Endothelial cell of umbilical vein (primary cell): ENCODE measurements at places on chromosomes 3 and 15. TPM values are rescaled to one million over a fixed set of nuclear protein-coding genes. Genes with fewer than 3 reads are reported as not detected.
A peak's percentile ranks its signal among the peaks of the same experiment; 100 is the strongest.

DNA sequence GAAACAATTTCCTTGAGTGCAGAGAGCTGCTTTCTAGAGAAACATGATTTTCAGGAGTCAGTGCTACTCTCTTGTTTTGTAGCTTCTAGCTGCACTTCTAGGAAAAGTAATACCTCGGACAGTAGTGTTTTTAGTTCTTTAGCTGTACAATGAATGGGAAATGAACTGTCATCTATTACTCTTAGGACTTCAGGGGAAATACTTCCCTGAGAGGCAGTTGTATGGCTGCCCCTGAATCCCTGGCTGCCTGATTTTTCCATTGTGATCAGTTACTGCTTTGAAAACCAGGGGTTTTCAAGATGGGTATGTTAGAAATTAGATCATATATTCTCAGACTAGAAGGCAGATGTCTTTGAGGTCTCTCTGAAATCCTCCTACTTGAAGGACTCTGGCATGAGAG lies 200.3 kb upstream of the SEMA6D start:
- DNase-seq: no peak

GRCh38 chr15:37362414-37362813 lies 262.1 kb upstream of the MEIS2 start:
- no peak for DNase-seq

DNA sequence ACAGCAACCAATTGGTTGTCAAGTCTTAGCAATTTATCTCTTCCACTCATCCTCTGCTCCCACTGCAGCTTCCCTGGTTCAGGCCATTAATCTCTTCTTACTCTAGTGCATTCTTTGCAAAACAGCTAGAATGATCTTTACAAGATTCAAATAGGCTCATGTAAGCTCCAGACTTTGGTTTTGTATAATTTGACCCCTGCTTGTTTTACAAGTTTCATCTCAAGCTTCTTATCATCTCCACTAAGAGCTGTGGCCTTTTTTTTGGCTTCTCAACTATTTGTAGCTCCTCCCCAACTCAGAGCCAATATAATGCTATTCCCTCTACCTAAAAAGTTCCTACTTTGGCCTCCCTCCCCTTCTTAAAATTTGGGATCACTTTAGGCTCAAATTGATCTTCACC lies 121.8 kb downstream of the GOLIM4 start:
- no peak for DNase-seq

Gene MYZAP
- polyA plus RNA-seq: 5.2 and 6.3 TPM in 2 replicates

Gene SLC28A2
- polyA plus RNA-seq: not detected in 2 replicates

Gene MYRIP
- 4.7 and 6.7 TPM in 2 replicates for polyA plus RNA-seq

- peak; percentile 19 for DNase-seq
Measured at GRCh38 chr3:108103886-108104797, 13.3 kb upstream of the CD47 start.

Gene RASSF1
- polyA plus RNA-seq: 52.2 and 59.7 TPM in 2 replicates

GRCh38 chr3:144921710-144922109 lies 950.1 kb downstream of the DIPK2A start:
- no peak for DNase-seq

Gene VPS39
- polyA plus RNA-seq: 51.1 and 56.5 TPM in 2 replicates

DNA sequence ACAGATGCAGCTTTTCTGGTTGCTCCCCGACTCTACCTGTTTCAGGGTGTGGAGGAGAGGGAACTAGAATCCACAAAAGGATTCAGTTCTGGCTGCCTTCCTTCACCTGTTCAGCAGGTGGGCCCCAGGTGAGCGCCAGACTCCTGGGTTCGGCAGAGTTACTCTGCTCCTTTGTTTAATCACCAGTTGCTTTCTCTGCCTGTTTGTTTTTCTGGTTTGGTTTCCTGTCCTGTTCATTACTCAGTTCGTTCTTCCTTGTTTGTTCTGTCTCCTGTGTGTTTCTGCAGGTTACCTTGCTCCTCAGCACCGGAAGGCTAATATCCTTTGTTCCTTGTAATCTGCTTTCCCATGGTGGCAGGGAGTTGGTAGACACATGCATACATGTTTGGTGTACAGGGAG lies 508.5 kb upstream of the ATP11B start:
- DNase-seq: no peak

GRCh38 chr15:70343961-70344621 lies 246.4 kb upstream of the TLE3 start:
- no peak for DNase-seq

- DNase-seq: peak; percentile 36
Measured at GRCh38 chr3:143885780-143886427, 37.6 kb upstream of the SLC9A9 start.

GRCh38 chr3:175741951-175742350 lies 882.8 kb downstream of the NAALADL2 start:
- DNase-seq: no peak

Gene ATRIP
- polyA plus RNA-seq: 10.6 and 13.0 TPM in 2 replicates

DNA sequence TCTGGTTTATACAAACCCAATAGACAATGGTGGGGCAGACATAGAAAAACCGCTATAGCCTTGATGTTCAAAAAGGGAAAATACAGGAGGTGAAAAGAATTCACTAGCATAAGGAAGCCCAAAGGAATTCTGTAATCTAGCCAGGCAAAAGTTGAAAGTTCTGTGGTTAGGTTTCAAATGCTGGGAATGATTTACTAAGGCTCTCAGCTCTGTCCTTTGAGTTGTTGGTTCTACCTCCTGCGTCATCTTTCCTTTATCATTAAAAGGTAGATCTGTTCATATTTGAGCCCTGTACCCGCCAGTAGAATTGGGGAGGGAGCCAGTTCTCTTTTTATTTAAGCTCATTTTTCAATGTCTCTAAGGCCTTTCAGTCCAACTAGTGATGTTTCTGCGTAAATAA lies 866.5 kb downstream of the IGSF11 start:
- no peak for DNase-seq

Gene DUOXA2
- not detected in 2 replicates for polyA plus RNA-seq

Gene SI
- not detected in 2 replicates for polyA plus RNA-seq

Gene ELL3
- 2.9 and 3.1 TPM in 2 replicates for polyA plus RNA-seq

DNA sequence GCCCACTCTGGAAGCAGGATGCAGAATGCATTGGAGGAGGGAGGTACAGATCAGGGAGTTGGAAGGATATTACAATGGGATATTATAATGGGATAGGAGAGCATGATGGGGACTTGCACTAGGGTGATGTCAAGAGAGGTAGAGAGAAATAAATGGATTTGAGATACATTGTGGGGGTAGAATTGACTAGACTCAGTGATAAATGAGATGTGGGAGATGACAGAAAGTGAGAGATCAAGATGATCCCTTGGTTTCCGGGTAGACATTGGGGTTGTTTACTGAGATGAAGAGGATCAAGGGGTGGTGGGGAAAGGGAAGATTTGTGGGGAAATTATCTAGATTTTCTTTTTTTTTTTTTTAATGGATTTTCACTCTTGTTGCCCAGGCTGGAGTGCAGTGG lies 42.7 kb downstream of the BFSP2 start:
- no peak for DNase-seq

- no peak for DNase-seq
Measured at GRCh38 chr3:153619268-153619667, 457.2 kb downstream of the RAP2B start.

GRCh38 chr3:188234132-188234531 lies 80.2 kb downstream of the LPP start:
- DNase-seq: no peak

DNA sequence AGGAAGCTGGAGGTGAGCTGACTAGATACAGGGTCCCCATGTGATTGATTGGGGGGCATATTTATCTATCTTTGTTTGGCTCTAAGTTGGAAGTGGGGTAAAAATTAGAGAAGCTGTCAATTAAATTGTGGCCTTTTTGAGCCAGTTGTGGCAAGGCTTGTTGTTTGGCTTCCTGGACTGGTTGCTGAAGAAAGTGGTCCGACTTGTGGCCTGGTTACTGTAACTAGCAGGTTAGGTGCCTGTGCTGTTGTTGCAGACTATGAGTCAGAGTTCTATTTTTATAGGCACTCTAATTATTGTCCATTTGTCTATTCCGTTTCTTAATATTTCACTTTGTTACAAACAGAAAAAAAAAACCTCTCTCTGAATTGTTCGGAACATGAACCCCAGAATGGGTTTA lies 129.1 kb upstream of the CNTN6 start:
- no peak for DNase-seq

- no peak for DNase-seq
Measured at GRCh38 chr3:159831466-159831865, 157.2 kb upstream of the IL12A start.

DNA sequence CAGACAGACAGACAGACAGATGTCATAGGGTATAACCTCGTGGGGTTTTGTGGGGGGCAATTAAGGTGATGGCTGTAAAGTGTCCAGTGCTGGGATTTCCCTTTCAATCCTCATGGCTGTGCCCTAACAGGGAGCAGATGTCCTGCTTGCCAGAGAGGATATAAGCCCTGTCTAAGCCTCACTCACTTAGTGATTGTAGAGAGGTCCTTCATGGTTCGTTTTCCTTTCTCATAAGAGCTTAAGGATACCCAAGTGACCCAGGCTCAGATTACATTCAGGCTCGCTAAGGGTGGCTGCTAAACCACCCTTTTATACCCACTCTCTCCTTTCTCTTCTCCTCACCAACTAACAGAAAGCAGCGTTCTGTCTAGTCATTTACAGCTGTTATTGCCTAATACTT lies 19.2 kb downstream of the LYSMD2 start:
- no peak for DNase-seq

Gene GPR62
- 0.04 TPM in 1 of 2 replicates, not detected in the other for polyA plus RNA-seq

- DNase-seq: no peak
Measured at GRCh38 chr3:77524463-77524862, 484.6 kb downstream of the ROBO2 start.

Gene CD276
- 73.6 and 85.4 TPM in 2 replicates for polyA plus RNA-seq

Gene CHRNA7
- 0.51 and 0.70 TPM in 2 replicates for polyA plus RNA-seq

GRCh38 chr15:71688509-71689094 lies 121.8 kb upstream of the NR2E3 start:
- DNase-seq: no peak

DNA sequence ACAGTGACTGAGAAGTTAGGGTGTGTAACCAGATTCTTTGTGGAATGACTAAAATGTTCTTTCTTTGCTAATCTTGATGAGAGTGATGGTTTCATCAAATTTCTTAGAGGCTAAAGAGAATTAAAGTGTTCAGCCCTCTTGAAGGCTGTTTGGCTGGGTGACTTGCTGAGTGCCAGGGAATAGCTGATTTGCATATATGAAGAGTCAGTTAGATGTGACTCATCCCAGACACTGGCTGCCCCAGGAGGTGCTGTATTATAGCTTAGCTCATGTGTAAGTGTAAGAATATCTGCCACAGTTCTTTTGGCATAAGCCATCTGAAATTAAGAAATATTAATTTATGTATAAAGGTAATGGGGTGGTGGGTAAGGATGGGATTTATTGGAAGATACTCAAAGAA lies 535.1 kb downstream of the NLGN1 start:
- DNase-seq: peak; percentile 62

DNA sequence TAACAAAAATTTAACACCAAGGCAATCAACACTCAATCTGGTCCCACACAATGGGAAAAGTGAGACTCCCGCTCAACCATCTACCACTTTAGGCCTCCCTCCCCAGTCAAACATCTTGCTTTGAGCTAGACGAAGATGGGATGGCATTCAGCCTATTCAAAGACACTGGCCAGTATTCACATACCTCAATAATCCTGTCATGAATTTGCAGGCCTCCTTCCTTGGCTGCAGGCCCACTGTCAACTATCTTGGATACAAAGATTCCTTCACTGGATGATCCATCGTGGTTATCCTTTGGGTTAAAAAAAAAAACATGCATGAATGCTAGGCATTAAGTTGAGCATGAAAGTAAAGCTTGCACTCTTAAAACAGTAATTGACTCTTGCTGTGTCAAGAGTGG lies 22.6 kb downstream of the PDZRN3 start:
- DNase-seq: no peak

DNA sequence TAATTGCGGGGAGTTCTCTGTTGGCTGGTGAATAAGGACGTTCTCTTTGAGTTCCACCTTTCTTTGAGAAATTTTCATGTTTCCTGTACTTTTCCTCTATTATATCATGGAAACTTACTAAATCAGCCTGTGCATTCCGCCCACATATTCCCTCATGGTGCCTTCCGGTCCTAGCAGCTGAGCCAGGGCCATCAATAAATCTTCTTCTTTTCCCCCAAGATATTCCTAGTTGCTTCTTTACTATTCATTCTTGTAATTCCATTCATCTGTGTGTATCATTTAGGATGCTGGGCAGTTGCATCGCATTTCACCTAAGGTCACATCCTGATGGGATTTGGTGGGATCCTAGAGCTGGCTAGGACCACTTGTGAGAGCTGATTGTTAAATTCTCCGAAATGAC lies 139.2 kb downstream of the RBMS3 start:
- no peak for DNase-seq

DNA sequence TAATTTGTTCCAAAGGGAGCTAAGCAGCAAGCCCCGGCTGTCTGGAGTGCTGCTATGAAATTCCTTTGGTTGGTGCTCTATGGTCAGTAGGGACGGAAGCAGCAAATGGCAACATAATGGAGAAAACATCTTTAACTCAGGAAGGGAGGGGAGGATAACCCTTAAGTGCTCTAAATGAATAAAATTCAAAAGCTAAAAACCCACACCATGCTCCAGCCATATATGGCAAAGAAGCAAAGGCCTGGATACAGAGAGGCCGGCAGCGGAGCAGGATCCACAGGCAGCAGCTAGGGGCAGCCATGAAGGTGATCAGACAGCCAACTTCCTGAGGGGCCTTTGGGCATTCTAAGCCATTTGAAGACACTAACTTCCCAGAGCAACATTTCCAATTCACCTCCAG lies 38.9 kb downstream of the IL17RD start:
- no peak for DNase-seq

DNA sequence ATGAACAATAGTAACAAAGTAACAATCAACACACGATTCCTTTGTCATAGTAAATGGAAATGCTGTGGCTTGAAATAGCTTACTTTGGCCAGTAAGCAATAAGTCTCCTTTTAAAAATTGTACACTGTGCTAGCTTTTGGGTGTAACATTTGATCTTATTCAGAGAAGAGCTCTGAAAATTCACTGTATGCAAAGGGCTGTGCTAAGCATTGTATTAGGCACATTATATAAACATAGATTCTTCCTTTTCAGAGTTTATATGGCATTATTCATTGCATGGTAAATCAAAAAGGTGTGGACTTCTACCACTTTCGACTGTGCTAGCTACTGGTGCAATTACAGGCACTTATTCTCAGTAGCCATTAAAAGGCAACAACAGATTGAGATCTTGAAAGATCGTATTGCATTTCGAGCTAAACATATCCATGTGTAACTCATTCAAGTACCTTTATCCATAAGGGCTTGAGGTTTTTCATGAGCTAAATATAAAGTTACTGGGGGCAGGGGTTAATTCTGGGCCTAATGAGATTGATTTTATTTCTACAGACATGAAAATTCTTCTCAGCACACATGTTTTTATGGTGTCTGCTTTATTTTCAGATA lies 246.8 kb downstream of the NR1D2 start:
- no peak for DNase-seq

GRCh38 chr3:38043486-38043885 lies 4.5 kb downstream of the DLEC1 start:
- DNase-seq: no peak

- DNase-seq: peak; percentile 75
Measured at GRCh38 chr3:151896246-151897012, 23.0 kb downstream of the SUCNR1 start.

DNA sequence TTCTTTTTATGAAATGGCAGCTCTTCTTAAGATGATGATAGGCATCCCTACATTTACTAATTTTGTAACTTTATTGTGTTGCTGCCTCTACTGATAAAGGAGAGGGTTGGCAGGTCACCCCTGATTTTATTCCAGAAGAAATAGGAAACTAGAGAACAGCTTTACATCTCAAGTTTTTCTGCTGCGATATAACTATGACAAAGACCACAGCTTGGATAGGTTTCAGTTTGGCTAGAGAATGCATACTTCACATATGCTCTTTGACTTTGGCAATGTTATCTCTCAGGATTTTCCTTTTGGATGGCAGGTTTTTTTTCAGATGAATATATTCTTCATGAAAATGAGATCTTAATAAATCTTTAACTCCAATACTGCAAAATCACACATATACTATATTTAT lies 395.3 kb upstream of the GOLIM4 start:
- DNase-seq: no peak
